ENCODE measurements at places on chromosomes 16 and 17. TPM values are rescaled to one million over a fixed set of nuclear protein-coding genes. Genes with fewer than 3 reads are reported as not detected.

KRT20 gene
- 0.17 TPM for total RNA-seq

NHLRC4 gene
- total RNA-seq, result 0.12 TPM

EPN3 gene
- 0.16 TPM for total RNA-seq

TMEM238L gene
- total RNA-seq, result not detected

ABCC11 gene
- total RNA-seq, result 0.06 TPM

IL34 gene
- 0.44 TPM for total RNA-seq

OTOP2 gene
- 0.06 TPM for total RNA-seq

CFAP52 gene
- total RNA-seq, result not detected

CHST4 gene
- total RNA-seq, result not detected

NGFR gene
- 0.96 TPM for total RNA-seq

MTHFSD gene
- 10.7 TPM for total RNA-seq

USH1G gene
- not detected for total RNA-seq

TAC4 gene
- total RNA-seq, result not detected

ARHGDIG gene
- 2.2 TPM for total RNA-seq

BRIP1 gene
- total RNA-seq, result 5.8 TPM

ANKFN1 gene
- not detected for total RNA-seq

PAQR4 gene
- 29.4 TPM for total RNA-seq

GPRC5C gene
- total RNA-seq, result 56.4 TPM

RNF43 gene
- total RNA-seq, result 0.61 TPM

ZNF594 gene
- 1.6 TPM for total RNA-seq

DBF4B gene
- 29.6 TPM for total RNA-seq

ABI3 gene
- total RNA-seq, result not detected

ST3GAL2 gene
- 21.8 TPM for total RNA-seq

MT3 gene
- total RNA-seq, result not detected

MT1X gene
- total RNA-seq, result 245 TPM

EVPLL gene
- total RNA-seq, result not detected

HS3ST6 gene
- 3.2 TPM for total RNA-seq

MC1R gene
- 7.3 TPM for total RNA-seq

STARD3 gene
- 60.3 TPM for total RNA-seq
